Non-pigmented ciliary epithelial cell (primary cell): ENCODE measurements at places on chromosomes 5 and 9.

- DNase-seq, result no peak
These were observed 225.9 kb downstream of the PIK3R1 start for GRCh38 chr5:68441309-68442073.

DNA sequence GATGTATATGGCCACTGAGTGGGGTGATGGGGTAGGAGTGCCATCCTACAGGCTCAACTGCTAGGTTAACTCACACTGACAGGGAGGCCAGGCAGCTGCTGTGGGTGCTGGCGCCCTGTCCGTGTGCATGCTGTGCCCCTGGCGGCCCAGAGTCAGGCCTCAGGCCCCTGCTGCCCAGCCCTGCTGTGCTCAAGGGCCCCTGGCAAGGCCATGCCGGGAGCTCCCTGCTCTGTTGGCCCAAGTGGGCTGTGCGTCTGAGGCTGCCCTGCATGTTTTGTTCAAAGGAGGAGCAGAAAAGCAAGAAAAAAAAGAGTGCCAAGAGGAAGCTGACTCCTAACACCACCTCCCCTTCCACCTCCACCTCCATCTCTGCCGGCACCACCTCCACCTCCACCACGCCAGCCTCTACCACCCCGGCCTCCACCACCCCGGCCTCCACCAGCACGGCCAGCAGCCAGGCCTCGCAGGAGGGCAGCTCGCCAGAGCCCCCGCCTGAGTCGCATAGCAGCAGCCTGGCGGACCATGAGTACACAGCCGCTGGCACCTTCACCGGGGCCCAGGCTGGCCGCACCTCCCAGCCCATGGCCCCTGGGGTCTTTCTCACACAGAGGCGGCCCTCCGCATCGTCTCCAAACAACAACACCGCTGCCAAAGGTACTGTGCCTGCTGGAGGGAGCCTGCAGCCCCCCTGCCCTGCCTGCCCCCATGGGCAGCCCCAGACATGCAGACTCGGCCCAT, 100.1 kb downstream of the PHF2 start:
- DNase-seq, result no peak

DNA sequence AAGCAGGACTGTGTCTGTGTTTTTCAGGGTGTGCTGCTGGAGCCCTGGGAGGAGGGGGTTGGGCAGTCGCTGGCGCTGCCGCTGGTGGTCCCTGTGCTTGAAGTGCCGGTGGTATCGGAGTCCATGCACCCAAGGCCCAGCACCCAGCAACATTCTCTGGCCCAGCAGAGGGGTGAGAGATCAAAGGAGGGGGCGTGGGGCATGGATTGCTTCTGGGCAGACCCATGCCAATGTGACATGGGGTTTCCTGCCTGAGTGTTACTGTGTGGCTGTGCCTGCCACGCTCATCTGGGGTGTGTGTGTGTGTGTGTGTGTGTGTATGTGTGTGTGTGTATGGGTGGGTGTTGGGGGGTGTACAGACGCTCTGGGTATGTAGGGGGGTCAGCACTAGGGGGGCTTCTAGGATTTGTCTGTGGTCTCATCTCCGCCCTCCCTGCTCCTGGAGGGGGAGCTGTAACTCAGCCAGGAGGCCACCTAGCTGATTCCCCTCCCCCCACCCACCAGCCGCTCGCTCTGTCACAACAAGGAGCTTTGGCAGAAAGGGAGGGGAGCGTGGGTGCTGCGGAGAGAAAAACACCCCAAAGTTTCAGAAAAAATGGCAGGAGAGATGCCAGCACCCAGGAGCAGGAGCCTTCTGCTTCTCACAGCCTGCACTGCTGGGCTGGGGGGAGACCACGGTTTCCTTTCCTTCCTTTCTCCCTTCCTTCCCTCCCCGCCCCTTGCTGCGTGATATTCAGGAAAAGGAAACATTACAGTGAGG, 35.9 kb upstream of the HSPA9 start:
- DNase-seq, result no peak

DNA sequence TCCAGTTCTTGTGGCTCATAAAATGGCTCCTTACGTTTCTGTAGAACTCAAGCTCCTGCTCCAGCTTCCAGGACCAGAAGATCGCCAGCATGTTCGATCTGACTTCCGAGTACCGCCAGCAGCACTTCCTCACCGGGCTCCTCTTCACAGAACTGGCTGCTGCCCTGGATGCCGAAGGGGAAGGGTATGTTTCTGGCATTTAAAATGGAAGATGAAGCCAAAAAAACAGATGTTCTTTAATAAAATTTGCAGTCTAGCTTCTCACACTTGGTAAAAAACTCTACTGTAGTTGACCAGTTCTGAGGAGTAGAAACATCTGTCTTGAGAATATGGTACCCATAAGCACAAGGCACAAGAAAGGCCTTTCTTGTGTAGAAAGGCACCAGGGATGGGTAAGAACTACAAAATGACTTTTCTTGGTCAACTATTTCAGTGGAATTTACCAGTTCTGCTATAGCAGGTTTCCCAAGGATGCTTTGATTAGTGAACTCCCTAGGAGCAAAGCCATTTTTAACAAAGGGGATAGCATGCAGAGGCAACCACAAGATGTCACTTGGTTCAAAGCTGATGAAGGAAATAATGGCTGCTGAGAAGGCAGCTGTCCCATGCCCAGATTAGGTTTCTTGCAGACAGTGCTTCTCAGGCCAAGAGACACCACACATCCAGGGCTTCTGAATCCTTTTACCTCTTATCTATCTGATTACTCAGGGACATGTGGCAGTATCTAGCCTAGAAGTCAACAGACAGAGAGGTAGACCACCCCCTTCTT, 192.4 kb downstream of the DOCK8 start:
- no peak for DNase-seq

DNA sequence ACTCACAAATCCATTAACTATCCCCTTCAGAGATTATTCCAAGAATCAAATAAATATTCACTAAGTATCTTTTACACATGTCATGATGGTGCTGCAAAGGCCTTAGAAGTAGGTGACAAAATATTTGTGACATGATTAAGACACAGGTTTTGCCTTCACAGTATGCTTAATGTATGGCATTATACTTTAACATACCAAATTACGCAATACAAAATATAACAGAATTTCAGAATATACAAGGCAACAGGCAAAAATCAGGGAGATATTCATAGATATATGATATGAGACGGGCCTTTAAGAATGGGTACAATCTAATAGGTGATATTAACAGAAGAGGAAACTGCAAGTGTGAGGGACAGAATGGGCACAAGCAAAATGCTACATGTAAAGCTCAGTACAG, 41.6 kb downstream of the CAAP1 start:
- DNase-seq, result no peak

GRCh38 chr5:72147569-72147968, 40.3 kb downstream of the MAP1B start:
- DNase-seq, result no peak

DNA sequence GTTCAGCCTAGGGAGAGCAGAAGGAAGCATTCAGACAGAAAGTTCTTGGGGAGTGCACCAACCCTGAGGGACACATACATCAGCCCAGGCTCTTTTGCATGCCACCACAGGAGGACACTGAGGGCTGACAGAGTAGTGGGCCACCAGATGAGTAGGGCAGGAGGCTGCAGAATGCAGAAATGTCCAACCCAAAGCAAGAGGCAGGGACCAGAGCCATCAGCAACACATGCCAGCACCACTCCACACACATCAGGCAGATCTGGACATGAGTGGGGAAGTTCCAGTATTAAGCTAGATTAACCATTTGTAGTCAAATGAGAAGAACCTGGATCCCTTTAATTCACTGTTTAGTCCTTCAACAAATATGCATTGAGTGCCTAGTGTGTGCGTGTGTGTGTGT, 35.7 kb upstream of the OTULINL start:
- DNase-seq, result no peak

- no peak for DNase-seq
These were observed 43.4 kb downstream of the AMBP start for GRCh38 chr9:114034661-114035062.

- peak; percentile 57 for DNase-seq
These were observed 176.4 kb downstream of the ARRDC3 start for GRCh38 chr5:91206734-91207133.

DNA sequence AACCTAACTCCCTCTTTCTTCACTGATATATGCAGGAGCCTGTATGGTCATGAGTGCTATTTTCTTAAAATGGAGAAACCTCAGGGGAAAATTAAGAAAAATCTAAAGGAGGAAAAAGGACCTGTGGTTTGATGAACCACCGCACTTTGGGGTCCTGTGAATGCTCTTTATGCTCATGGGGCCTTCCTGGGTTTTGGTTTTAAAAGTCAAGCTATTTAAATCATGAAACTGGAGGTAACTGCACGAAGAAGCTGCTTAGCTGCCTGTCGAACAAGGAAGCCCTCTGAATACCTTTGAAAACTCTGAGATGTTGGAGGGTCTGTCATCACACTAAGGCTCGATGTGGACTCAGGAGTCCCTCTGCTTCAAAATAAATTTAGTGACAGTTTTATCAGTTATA, 564.5 kb upstream of the ADAMTS16 start:
- no peak for DNase-seq

DNA sequence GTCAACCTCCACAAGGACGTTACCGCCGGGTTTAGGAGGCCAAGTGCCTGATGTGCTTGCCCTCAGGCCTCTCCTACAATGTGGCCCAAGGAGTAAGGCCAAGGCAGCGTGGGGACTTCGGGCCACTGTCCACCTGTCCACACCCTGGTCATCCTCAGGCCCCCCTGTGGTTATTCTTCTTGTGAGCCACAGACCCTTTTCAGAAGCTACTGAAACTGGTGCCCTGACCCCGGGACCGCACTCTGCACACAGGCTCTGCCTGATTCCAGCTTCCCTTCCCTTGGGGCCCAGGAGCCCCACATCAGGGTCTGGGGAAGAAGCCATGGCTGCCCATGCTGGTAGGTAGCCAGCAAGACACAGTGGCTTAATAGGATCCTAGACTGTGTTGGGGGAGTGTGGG, 128.8 kb downstream of the OLFM1 start:
- no peak for DNase-seq

DNA sequence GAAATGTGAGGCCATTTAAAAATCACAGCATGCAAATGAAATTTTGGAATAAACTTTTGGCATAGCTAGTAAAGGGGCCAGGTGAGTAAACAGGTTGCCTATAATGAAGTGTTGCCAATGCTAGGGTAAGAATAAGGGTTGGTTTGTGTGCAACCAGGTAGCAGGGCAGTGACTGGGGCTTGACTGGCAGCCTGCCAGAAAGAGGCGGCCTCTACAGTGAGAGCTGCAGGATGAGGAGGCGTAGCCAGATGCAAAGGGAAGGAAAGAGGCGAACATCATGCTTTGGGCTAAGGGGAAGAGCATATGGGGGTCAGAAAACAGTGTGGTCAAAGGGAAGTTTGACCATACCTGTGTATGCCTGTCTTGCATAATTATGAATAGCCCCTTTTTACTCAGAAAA, 70.6 kb downstream of the MAST4 start:
- no peak for DNase-seq

- no peak for DNase-seq
These were observed 32.0 kb downstream of the PTBP3 start for GRCh38 chr9:112301420-112301819.

GRCh38 chr9:91720313-91720712, 229.7 kb downstream of the ROR2 start:
- DNase-seq, result no peak

DNA sequence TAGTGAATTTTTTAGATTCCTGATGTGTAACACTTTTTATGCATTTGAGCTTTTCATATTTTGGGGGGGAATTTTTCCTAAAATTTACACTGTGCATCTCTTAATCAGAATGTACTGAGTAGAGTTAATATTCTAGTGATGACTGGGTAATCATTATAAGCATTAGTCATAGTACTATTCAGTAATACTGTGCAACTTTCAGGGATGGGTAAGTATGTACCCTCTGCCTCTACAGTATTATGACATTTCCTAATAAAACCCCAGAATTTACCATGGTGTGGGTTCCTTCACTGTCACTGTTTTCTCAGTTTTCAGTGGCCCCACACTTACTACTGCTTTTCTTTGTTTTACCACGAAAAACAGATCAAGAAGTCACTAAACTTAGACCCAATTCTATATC, 2.8 kb upstream of the CMYA5 start:
- no peak for DNase-seq

- no peak for DNase-seq
These were observed 103.7 kb downstream of the FOXD1 start for GRCh38 chr5:73344835-73345234.

DNA sequence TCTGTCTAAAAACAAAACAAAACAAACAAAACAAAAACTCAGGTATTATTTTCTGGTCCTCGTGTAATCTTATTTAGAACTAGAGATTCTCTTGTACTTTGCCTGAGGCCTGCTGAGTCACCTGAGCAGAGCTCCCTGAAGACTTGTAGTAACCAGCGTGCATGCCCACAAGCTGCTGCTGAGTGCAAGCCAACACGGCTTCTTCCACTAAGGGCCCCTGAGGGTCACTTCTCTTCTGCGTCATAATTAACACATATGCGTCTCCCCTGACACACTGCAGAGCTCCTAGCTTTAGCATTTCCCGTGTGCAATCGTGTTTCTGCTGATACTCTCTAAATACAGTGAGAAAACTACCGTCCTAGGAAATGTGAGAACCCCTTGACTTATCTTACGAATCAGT, 10.9 kb upstream of the NDFIP1 start:
- no peak for DNase-seq

- no peak for DNase-seq
These were observed 7.7 kb downstream of the CXXC5 start for GRCh38 chr5:139655727-139656271.

DNA sequence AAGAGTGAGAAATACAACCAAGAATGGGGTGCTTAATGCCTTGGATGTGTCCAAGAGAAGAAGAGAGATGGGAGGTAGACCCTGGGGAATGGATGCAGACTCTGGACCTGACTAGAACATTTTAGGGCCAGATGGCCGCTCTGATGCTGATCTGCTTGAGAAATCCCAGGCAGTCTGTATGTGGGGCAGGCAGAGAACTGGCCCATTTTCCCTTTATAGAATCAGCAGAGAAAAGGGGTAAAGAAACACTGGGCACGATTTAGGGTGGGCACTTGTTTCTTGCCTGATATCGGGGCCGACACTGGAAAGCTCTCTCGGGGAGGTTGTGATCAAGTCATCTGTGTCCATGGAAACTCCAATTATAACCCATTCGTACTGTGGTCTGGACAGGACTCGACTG, 118.5 kb upstream of the FSTL4 start:
- no peak for DNase-seq

DNA sequence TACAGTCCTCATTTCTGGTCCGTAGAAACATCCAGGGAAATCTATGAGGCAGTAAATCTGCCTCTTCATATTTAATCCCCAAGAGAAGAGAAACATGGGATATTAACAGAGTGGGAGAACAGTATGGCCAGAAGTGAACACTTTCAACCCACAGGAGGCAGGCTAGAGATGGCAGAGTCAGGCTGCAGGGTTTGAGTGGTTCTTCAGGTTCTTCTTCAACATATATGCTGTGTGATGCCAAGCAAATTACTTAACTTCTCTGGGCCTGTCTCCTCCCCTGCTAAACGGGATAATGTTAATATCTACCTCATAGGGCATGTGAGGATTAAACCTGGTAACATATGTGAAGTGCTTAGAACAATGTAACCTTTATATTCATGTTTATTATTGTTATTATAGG, 321.8 kb downstream of the PSAT1 start:
- DNase-seq, result no peak
